Activated CD4-positive, alpha-beta T cell treated with anti-CD3 and anti-CD28 coated beads, Interleukin-2, Interleukin-4, amounts not matched to agents 100 ng/mL and 50 ng/mL, durations not matched to agents 16 hours and 8 hours (primary cell): ENCODE measurements at places on chromosomes 2 and 18.

DNA sequence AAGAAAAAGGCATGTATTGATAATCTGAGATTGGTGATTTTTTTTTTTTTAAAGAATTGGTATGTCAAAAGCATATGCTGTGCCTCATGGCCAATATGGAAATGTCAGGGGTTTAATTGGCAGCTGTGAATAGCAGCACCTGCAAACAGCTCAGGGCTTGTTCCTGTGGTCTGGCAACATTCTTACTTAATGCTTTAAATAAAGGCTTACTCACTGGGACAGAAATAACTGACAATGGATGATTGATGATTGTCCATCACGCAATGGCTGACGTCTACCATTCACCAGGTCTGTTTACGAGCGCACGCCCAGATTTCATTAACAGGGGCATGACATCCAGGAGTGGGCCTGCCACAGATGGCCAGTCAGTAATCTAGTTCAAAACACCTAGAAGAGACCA, 66.7 kb downstream of the ETAA1 start:
- DNase-seq = no peak

- peak; percentile 1 for DNase-seq
These were observed 193.8 kb upstream of the RND3 start for GRCh38 chr2:150681120-150681804.

GRCh38 chr2:46075848-46076247, 221.4 kb upstream of the EPAS1 start:
- DNase-seq = no peak

DNA sequence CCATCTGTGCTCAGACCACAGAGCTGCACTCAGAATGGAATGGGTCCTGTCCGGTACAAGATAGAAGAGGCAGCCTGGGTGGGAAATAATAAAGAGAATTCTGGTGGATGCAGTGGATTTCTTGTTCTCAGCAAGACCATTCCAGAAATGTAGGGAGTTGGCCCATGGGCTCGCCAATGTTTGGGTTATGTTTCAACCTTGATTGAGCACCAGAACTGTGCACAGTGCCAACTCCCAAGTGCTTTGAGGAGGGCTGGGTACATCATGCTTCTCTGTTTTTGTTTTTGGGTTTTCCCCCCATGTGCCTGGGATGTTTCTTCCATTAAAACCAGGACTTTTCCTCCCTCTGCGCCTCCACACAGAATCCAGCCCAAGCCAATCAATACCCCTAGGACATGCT, 304.1 kb downstream of the TNS1 start:
- DNase-seq = no peak

DNA sequence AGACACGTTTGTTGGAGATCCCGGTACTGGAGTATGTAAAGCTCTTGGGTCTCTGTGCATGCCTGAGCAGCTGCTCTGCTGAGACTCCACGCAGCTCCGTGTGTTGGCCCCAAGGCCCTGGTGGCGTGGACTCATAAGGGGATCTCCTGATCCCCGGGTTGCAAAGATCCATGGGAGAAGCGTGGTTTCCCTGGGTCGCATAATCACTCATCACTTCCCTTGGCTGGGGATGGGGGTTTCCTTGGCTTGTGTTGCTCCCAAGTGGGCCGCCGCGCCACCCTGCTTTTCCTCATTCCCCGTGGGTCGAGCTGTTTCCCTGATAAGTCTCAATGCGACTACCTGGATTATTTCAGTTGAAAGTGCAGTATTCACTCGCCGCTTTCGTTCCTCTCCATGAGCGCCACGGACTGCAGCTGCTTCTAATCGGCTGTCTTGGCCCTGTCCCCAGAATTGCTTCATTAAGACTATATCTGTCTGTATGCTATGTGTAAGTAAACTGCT, 76.0 kb downstream of the EPC2 start:
- peak; percentile 11 for DNase-seq

DNA sequence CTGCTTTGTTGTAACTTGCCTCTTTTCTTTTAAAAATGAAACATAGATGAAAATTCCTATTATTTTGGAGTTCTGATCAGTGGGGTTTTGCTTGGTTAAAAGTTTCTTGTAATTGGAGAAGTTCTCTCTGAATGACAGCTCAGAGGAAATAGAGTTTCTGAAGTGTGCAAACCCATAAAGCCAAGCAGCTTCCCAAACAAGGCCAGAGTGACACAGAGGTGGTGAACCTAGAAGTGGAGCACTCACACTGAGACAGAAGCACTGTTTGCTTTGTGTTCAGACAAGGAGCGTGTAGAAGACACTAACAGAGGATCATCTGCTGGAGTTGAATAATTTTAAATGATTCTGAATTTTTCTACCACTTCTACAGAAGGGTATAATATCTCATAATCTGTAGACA, 49.2 kb downstream of the FBXO48 start:
- DNase-seq = no peak

DNA sequence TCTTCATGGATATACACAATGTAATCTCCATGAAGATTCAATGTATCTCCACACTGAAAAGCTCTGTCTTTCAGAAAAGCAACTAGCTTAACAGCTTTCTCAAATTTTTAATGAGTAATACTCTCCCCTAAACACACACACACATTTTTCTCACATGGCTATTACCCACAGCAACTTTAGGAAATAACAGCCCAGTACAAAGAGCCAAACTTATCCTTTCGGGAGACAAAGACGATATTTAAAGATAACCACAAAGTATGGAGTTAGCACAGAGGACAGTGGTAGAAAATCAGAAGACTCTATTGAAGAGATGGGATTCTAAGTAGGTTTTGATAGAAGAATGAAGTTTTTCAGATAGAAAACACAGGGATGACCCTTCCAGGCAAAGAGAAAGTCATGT, 394.9 kb upstream of the TRIB2 start:
- DNase-seq = no peak

GRCh38 chr2:85189606-85190270, 56.5 kb downstream of the TCF7L1 start:
- DNase-seq = no peak

DNA sequence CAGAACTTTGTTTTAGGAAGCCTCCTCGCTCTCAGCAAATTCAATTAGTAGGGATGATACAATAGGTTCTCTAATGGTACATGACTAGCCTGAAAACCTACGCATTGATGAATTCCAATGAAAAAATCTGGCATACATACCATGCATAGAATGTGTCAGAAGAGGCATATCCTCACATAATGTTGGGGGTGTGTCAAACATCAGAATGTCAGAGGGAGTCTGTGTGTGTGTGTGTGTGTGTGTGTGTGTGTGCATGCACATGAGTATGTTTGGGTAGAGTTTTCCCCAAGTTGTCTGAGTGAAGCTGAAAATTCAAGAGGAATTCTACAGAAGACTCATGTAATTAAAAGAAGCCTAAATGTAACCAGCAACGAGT, 78.5 kb downstream of the FIGN start:
- no peak for DNase-seq

- no peak for DNase-seq
These were observed 155.3 kb downstream of the DDX1 start for GRCh38 chr2:15746703-15747550.

GRCh38 chr2:173124441-173124840, 48.8 kb downstream of the MAP3K20 start:
- no peak for DNase-seq

DNA sequence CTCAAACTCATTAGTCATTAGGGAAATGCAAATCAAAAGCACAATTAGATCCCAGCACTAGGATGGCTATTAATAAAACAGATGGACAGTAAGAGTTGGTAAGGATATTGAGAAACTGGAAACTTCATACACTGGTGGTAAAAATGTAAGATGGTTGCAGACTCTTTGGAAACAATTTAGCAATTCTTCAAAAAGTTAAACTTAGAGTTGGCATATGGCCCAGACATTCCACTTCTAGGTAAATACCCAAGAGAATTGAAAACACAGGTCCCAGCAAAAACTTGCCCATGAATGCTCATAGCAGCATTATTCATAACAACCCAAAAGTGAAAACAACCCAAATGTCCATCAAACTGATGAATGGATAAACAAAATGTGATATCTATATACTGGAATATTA, 84.9 kb upstream of the ZFP36L2 start:
- no peak for DNase-seq

GRCh38 chr2:69983392-69983966, 22.0 kb upstream of the ASPRV1 start:
- DNase-seq = no peak

DNA sequence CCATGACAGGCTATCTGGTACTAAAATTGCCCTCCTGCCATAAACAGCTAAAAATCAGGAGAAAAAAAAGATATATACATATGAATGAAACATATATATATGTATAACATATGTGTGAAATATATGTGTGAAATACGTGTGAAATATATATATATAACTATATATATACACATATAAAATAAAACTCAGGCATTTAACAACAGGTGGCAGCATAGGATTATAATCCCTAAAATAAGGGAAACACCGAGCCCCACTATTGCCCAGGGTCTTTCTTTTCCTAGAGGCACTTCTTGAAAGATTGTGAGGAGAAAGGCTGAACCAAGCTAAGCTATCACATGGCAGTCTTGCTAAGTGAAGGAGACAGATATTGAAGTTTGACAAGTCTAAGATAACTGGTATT, 65.9 kb upstream of the CYTIP start:
- DNase-seq = no peak

- peak; percentile 56 for DNase-seq
These were observed 1.7 kb downstream of the CXCR4 start for GRCh38 chr2:136116151-136116812.

- no peak for DNase-seq
These were observed 129.1 kb downstream of the NDUFA10 start for GRCh38 chr2:239896075-239896474.

DNA sequence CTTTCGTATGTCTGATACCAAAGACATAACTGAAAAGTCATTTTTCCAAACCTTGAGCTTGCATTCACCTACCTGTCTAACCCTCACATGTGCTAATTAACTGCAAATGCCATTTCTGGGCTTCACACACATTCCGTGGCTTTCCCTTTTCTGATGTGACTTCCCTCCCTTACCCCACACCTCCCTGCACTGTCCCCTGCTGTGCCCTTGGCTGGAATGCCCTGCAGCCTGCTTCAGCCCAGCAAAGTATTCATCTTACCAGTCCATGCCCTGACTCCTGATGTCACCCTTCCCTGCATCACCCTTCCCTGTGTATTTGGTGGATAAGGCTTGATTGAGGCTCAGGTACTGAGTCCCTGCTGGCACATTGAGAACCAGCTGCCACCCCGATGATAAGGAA, 12.2 kb downstream of the RETSAT start:
- no peak for DNase-seq

GRCh38 chr2:165624470-165624800, 154.9 kb downstream of the CSRNP3 start:
- DNase-seq = no peak

DNA sequence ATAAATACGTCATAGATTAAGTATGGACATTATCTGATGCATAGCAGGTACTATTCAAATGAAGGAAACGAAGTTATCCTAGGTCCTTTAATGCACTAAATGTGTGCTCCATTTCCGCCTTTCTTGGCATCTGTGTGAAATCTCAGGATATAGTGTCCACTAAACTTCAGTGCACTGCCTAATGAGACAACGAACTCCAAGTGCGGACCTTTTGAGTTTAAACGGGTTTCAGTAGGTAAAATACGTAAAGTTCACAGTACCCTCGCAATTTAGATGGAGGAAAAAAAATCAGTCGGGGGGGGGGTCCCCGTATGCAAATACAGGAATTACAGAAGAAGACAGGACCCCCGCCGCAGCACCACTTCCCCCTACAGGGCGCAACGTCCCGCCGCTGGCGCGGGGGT, 729 bp upstream of the REL start:
- DNase-seq = no peak

- DNase-seq = no peak
These were observed 16.3 kb upstream of the RAB10 start for GRCh38 chr2:26017464-26018183.

DNA sequence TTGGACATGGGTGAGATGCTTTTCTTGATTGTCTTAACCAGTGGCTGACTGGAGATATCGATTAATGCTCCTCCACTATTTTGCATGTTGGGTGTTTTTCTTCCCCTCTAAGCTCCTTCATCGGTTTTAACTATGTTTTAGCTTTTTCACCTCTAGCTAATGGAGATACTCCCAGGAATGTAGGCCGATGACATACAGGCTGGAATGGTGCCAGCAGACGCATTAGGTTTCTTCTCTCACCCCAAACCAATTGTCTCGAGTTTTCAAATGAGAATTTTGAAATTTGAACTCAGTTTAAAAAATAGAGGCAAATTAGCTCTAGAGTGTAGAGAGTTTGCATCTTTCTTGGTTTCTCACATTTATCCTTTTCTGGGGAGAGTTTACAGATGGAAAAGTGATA, 247.6 kb downstream of the RPRM start:
- DNase-seq = no peak

GRCh38 chr2:82124629-82125028, 1820.1 kb upstream of the LRRTM1 start:
- DNase-seq = no peak

DNA sequence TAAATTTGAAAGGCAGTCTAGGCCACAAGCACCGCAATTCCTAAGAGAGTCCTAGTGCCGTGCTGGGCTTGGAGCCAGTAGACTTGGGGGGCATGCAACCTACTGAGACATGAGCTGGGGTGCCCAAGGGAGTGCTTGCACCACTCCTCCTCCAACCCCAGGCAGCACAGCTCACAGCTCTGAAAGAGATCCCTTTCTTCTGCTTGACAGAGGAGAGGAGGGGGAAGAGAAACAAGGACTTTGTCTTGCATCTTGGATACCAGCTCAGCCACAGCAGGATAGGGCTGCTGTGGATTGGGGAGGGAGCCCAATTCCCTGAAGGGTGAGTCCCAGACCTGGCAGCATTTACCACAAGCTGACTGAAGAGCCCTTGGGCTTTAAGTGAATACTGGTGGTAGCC, 134.6 kb downstream of the TMEM131 start:
- no peak for DNase-seq

DNA sequence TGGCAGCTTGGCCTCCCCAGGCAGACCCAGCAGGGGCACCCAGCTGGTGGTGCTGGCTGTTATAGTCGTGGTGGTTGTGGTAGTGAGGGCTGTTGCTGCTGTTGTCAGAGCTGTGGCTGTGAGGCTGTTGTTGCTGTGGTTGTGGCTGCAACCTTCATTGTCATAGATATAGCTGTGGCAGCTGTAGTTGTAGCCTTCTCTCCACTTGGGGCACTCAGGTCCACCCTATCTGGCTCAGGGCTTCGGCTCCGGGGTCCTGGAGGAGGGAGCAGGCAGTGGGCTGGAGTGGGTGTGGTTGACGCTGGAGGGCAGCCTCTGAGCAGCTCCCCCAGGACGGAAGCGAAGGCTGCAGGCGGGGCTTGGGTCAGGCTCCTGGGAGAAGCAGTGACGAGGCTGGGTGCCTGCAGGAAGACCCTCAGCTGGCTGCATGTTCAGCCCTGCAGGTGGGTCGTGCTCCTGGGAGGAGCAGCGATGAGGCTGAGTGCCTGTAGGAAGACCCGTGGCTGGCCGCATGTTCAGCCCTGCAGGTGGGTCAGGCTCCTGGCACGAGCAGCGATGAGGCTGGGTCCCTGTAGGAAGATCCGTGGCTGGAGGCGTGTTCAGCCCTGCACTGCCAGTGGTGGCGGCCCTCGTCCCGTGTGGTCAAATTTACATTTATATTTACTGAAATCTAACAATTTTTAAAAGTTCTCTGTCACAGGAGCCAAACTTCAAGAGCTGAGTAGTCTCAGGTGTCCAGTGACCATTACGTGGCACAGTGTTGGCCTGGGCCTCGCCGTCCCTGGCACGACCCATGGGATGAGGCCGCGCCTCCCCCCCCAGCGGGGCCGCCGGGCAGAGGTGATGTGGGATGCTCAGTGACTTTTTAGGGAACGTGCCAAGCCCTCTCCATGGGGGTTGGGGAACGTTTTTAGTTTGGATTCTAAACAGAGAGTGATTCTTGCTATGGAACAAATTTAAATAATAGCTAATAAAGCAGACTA, 79.2 kb upstream of the PXDN start:
- no peak for DNase-seq

- DNase-seq = no peak
These were observed 55.3 kb upstream of the KYNU start for GRCh38 chr2:142822190-142822589.
